ENCODE measurements at places on chromosomes 5 and 9. TPM values are rescaled to one million over a fixed set of nuclear protein-coding genes. Genes with fewer than 3 reads are reported as not detected.

- no peaks in the 10 kb centered on the region for H3K36me3 ChIP-seq
- no peak for DNase-seq
- no peak overlapping the region for H3K4me3 ChIP-seq
Measured at GRCh38 chr5:157248821-157249470, 17.0 kb upstream of the CYFIP2 start.

DNA sequence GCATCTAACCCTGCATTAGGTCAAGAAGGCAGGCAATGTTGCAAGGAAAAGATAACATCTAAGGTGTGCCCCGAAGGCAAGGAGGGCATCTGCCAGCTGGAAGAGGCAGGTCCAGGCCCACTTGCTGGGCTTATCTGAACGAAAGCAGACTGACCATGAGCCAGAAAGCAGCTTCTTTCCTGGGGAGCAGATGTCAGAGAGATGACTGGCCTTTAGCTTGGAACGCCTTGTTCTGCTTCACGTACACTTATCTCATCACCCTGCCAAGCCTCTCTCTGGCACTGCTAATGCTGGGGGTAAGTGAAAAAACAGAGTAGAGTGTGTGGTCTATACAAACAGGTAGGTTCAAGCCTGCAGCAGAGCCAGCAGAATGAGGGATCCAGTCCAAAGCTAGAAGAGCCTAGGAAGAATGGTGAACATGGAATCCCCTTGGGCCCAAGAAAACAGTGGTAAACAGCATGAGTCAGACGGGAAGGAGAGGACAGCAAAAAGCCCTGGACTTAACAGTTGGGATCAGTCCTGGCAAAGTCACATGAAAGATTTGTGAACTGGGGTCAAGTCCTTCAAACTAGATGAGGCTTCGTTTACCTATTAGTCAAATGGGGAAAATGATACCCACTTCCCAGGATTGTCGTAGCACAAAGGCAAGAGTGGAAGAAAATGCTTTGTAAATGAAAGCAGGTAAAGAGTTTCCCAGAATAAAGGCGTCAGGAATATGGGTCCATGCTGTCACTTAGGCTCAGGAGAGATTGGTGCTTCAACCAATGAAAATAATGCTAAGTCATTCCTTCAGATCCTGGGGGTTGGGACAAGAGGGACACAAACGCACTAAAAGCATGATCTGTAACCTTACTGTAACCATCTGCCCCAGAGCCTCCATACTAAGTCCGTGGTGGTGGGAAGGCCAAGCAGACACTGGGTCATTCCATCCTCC lies 200.9 kb downstream of the SLIT3 start:
- no peak for DNase-seq
- peaks cover 67% of the 10 kb centered on the region for H3K4me1 ChIP-seq
- H3K36me3 ChIP-seq = peaks cover 8% of the 10 kb centered on the region

DNA sequence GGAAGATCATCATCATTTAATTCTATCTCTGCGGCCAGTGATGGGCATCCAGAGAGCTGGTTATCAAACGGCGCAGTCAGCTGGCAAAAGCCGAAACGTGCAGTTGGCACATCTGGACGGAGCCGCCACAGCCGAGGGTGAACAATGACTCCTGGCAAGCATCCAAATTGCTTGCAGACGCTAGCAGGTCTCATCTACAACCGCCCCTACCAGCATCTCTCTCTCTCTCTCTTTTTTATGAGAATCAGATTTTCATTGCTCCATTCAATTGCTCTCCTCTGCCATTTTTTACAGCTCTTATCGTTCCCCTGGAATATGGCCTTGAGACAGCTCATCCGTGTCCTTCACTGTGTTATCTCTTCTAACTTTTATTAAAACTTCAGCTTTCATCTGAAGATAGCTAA lies 165.2 kb downstream of the MAPKAP1 start:
- no peak overlapping the region for H3K4me3 ChIP-seq
- no peaks in the 10 kb centered on the region for H3K27me3 ChIP-seq
- peaks cover 19% of the 10 kb centered on the region for H3K36me3 ChIP-seq
- H3K27ac ChIP-seq = no peak overlapping the region
- H3K4me1 ChIP-seq = peaks cover 30% of the 10 kb centered on the region

DNA sequence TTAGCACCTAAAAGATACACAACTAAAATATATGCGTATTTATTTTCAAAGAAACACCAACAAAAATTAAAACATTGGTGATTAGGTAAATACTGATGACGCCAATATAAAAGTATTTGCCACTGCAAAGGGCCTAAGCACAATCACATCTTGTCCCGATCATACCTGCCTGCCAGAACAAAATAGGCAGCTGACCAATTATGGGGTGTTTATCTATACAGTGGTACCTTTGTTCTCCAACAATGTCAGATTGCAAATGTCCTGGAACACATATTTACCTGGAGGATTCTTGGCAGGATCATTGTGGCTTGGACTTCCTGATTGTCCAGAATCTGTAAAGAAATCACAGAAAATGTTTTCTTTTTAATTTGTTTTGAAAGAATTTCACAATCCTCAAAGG lies 134.5 kb downstream of the NFIB start:
- no peaks in the 10 kb centered on the region for H3K27me3 ChIP-seq
- DNase-seq = no peak
- H3K36me3 ChIP-seq = peaks cover 7% of the 10 kb centered on the region

LCN15 gene
- not detected for total RNA-seq

NUTM2F gene
- total RNA-seq = not detected

- H3K4me3 ChIP-seq = no peak overlapping the region
- H3K27me3 ChIP-seq = no peaks in the 10 kb centered on the region
- H3K4me1 ChIP-seq = no peaks in the 10 kb centered on the region
Measured at GRCh38 chr5:179254638-179255271, 90.5 kb downstream of the ADAMTS2 start.

- peaks cover 44% of the 10 kb centered on the region for H3K4me1 ChIP-seq
- H3K36me3 ChIP-seq = no peaks in the 10 kb centered on the region
- H3K4me3 ChIP-seq = no peak overlapping the region
- DNase-seq = no peak
Measured at GRCh38 chr5:76528547-76529331, 94.5 kb downstream of the F2RL2 start.

GRCh38 chr9:81371824-81372223 lies 317.5 kb downstream of the TLE1 start:
- no peaks in the 10 kb centered on the region for H3K27me3 ChIP-seq
- H3K4me1 ChIP-seq = no peaks in the 10 kb centered on the region
- no peak overlapping the region for H3K4me3 ChIP-seq
- H3K36me3 ChIP-seq = no peaks in the 10 kb centered on the region

PKN3 gene
- total RNA-seq = 8.0 TPM

DNA sequence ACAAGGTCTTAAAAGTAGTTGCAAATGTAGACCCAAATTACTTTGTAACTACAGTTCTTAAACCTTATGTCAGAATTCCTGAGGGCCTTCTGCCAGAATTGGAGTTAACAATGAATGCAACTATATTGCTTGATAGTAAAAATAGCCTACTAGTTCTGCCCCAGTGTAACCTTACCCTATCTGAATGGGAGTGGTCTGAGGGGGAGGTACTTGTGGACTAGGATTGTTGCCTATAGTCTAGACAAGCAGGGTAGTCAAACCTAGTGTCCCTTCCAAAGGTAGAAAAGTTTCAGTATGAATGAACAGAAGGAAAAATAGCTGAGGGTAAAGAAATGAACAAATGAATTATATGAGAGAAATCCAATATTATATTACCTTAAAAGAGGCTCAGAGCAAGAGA lies 242.2 kb downstream of the PJA2 start:
- no peak overlapping the region for H3K4me3 ChIP-seq
- H3K27me3 ChIP-seq = no peaks in the 10 kb centered on the region
- no peak overlapping the region for H3K27ac ChIP-seq
- DNase-seq = no peak

- peaks cover 9% of the 10 kb centered on the region for H3K36me3 ChIP-seq
- H3K4me1 ChIP-seq = no peaks in the 10 kb centered on the region
- DNase-seq = no peak
- H3K27me3 ChIP-seq = no peaks in the 10 kb centered on the region
Measured at GRCh38 chr5:67133776-67134175, 62.8 kb downstream of the CD180 start.

DNA sequence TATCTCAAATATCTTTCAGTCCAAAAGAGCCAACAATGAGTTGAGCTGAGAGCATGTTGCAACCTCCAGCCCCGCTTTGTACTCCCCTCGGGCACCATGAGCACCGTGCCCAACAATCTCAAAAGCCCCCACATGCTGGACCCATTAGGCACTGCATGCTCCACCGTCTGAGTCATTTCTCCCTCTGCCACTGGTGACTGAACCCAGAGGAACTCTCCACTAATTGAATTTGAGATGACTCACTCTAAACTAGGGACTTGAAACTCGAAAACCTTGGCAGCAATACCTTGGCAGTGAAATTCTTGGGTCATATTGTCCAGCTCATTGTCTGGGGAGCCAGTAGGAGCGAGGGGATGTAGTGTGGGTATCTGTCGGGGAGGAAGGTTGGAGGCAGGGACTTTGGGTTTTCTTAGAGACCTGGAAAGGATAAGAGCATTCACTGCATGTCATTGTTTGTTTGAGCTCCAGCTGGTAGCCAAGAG lies 49.9 kb upstream of the SLIT3 start:
- DNase-seq = peak; percentile 87
- H3K4me3 ChIP-seq = no peak overlapping the region
- H3K4me1 ChIP-seq = peaks cover 33% of the 10 kb centered on the region
- H3K27me3 ChIP-seq = no peaks in the 10 kb centered on the region
- peak overlapping the region; percentile 65 for H3K27ac ChIP-seq

GRCh38 chr5:1555011-1555807 lies 31.4 kb upstream of the LPCAT1 start:
- DNase-seq = peak; percentile 93
- no peak overlapping the region for H3K4me3 ChIP-seq
- no peaks in the 10 kb centered on the region for H3K36me3 ChIP-seq

GRCh38 chr5:157497875-157498611 lies 38.0 kb downstream of the NIPAL4 start:
- DNase-seq = no peak
- peaks cover 42% of the 10 kb centered on the region for H3K36me3 ChIP-seq
- H3K27ac ChIP-seq = no peak overlapping the region
- no peaks in the 10 kb centered on the region for H3K27me3 ChIP-seq
- H3K4me1 ChIP-seq = peaks cover 6% of the 10 kb centered on the region

- H3K36me3 ChIP-seq = peaks cover 3% of the 10 kb centered on the region
- H3K4me1 ChIP-seq = peaks cover 8% of the 10 kb centered on the region
- H3K4me3 ChIP-seq = no peak overlapping the region
- no peaks in the 10 kb centered on the region for H3K27me3 ChIP-seq
- no peak overlapping the region for H3K27ac ChIP-seq
- no peak for DNase-seq
Measured at GRCh38 chr9:77463151-77463550, 185.0 kb downstream of the GNA14 start.

DNA sequence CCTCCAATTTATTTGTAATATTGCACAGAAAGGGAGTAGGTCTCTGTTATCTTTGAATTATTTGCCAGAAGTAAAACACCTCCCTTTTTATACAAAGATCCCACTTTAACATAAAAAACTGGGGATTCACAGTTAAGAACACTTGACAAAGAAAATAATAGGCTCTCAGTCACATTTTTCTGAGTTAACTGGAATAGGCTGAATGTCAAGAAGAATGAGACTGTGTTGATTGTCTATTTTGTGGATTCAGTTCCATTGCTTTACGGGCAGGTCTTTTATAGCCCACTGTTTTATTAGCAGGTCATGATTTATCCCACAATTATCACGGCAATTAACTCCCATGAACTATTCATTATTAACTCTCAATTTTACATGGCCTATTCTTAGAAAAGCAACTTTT lies 427.4 kb downstream of the CTNND2 start:
- H3K27me3 ChIP-seq = no peaks in the 10 kb centered on the region
- H3K4me1 ChIP-seq = no peaks in the 10 kb centered on the region
- no peak overlapping the region for H3K27ac ChIP-seq

DNA sequence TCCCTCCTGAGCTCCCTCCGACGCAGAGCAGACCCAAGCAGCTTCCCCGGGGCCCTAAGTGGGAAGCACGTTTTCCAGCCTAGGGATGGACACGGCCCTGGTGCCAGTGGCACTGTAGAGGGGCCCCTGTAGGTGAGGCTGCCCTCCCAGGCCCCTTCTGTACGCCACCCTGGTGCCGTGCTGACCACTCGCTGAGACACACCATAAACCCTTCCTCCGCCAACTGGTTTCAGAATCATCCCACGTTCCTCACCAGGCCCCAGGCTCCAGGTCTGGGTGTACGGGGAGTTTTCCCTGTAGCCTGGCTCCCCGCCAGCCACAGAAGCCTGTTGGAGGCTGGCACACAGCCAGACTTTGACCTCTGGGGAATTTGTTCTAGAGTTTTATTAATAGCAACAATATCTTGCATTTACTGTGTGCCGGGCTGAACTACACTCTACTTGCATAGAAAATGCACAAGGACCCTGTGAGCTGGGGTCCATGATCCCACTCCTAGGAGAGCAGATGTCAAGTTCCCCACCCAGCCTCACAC lies 18.2 kb upstream of the WDR38 start:
- H3K4me1 ChIP-seq = peaks cover 32% of the 10 kb centered on the region
- no peak overlapping the region for H3K4me3 ChIP-seq
- DNase-seq = peak; percentile 93
- no peaks in the 10 kb centered on the region for H3K27me3 ChIP-seq
- H3K36me3 ChIP-seq = no peaks in the 10 kb centered on the region
- peak overlapping the region; percentile 77 for H3K27ac ChIP-seq

DNA sequence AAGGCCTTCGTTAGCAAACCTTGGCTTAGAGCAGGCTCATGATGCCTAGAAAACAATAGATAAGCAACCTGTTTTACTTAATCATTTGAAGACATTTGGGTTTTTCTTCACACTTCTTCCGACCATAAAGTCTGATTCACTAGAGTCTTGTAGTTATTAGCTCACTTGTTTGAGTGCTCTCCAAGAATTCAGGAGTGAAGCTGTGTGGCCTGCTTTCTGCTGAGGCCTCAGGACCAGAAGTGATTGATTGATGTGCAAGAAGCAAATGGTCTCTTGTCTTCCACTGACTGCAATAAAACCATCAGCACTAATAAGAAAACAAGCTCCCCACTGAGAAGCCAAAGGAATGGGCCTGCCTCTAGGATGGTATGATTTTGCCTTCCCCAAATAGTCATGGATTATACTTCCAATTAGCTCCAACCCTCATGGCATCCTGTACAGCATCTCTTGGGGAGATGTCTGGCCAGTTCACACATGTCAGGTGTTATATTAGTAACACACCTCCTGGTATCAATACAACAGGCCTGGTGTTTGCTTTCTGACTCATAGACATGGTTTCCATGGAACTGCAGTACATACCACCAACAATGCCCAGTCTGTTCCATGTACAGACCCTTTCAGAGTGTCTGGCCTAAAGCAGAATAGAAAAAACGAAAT lies 317.6 kb downstream of the CWC27 start:
- no peaks in the 10 kb centered on the region for H3K4me1 ChIP-seq
- no peak overlapping the region for H3K27ac ChIP-seq
- no peak for DNase-seq

DNA sequence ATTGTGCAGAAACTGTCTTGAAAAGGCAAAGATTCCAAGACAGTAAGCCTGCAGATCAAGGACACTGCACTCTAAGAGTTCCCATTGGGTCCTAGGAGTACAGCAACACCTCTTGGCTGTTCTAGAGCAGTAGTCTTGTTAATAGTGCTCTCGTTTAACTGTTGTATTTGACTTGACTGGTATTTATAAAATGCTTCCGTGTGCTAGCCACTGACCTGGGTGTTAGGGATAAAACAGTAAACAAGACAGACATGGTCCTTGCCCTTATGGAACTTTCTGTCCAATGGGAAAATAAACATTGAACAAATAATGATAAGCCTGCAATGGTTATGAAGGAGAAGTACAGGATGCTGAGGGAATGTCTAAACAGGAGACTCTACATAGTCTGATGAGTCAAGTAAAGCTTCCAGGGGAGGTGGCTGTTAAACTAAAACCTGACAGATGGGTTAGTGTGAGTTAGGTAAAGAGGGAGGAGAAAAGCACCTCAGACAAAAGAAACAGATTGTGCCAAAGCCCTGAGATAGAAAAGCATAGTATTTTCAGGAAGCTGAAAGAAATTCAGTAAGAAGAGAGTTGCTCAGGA lies 33.3 kb downstream of the TDRD7 start:
- DNase-seq = no peak
- H3K36me3 ChIP-seq = peaks cover 15% of the 10 kb centered on the region
- no peak overlapping the region for H3K27ac ChIP-seq
- no peaks in the 10 kb centered on the region for H3K4me1 ChIP-seq
- no peak overlapping the region for H3K4me3 ChIP-seq
- no peaks in the 10 kb centered on the region for H3K27me3 ChIP-seq
